ENCODE measurements at places on chromosomes 11 and 22.
A peak's percentile ranks its signal among the peaks of the same experiment; 100 is the strongest.

- DNase-seq, result no peak
Measured at GRCh38 chr22:23292453-23293350, 112.4 kb downstream of the BCR start.

DNA sequence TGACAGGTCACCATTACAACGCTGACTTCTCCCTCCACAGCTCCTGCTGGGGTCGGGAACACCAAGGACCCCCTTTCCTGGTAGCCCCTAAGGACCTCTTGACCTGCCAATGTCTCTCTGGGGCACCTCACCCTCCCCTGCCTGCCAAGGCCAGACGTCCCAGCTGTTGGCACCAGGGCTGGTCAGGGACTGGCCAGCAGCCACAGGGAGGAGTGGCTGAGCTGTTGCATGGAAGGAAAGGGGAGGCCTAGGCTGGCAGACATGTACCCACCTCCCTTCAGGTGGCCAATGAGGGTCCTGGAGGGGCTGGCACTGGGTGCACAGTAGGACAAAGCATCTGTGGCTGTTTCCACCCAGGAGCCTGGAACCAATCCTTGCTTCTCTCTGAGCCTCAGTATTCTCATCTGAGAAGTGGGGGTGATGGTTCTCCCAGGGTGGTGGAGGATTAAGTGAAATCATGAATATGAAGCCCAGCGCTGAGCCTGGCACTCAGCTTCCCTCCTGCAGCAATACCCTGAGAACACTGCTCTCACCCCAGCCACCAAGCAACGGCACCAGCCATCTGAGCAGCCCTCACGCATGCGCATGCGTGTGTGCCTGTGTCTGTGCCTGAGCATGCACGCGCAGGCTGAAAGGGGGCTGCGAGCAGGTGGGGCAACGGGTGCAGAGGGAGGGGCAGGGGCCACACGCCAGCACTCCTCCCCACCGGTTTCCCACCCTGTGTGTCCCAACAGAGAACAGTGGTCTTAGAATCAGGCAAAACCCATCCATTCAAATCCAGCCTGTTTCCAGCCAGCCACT is 5.9 kb downstream of the KCNJ4 start:
- no peak for DNase-seq

DNA sequence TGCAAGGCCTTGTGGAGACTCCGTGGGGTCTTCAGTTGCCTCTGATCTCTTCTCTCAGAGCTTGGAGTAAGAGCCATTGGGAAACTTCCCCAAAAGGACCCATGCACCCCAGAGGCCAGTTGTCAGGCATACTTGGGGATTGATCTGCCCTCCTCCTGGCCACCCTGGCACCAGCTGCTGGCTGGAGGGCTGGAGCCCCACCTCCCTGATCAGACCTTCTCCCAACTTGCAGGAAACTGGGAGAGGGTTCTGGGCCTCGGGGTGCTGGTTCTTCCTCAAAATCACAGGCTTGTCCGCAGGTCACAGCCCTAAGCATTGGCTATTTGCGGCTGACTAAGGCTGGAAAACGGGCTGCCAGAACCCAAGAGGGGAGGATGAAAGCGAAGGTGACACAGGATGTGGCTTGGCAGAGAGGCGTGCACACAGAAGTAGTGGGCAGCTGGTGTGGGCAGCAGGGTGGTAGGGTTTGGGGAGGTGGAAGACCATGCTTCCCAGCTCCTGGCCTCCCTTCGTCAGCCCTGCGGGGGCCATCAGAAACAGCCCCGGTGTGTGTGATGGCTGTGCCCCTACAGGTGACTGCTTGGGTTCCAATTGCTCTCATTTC is 1.3 kb upstream of the DGKZ start:
- DNase-seq, result no peak

DNA sequence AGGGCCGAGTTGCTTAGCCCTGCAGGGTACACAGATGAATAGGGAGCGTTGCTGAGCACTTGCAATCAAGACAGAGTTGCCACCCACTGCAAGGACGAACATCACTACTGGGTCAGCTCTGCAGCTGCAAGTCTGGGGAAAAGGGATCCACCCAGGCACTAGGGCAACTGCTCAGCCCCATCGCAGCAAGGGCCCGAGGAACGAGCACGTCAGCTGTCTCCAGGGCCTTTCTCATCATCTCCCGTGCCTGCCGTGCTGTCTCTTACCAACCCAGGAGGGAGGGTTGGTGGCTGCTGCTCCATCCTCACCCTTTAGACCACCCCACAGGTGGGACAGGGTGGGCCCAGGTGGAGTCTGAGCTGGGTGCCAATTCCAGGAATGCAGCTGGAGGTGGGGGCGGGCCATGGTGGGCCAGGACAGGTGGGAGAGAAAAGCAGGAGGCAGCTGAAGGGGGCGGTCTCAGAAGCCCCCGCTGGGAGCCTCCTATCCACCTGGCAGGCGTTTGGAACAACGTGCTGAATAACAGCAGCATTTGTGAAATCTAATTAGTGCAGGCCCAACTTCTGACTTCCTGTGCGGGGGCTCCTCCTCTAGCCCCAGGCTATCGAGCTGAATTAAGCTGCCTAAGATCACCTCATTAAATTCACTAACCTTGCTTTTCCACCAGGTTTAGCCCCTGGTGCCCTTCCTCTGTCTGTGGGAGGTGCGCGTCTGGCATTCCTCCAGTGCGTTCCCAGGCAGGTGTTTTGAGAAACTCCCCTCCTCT is 252.5 kb downstream of the ST3GAL4 start:
- DNase-seq, result no peak

DNA sequence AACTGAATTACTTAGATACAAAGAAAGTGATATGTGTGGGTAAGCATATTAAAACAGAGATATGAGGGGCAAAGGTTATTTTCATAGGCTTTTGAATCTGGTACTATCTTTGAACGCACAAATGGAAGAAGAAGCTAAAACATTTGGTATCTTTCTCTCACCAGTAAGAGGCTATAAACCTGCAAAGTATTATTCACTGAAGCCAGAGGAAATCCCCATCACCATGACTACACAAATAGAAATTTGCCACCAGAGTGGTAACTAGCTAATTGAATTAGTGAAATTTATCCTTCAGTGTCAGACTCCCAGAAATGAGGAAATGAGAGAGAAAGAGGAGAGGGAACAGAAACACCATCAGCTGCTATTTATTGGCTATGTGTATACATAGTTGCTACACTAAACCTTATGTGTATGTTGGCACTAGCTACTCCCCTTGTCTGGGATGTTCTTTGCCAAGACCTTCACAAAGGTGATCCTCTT is 503.4 kb downstream of the DLG2 start:
- DNase-seq, result no peak

- DNase-seq, result no peak
Measured at GRCh38 chr11:97419729-97420128, 1029.9 kb downstream of the JRKL start.

GRCh38 chr11:100469835-100470234 is 217.3 kb upstream of the ARHGAP42 start:
- DNase-seq, result peak; percentile 16

DNA sequence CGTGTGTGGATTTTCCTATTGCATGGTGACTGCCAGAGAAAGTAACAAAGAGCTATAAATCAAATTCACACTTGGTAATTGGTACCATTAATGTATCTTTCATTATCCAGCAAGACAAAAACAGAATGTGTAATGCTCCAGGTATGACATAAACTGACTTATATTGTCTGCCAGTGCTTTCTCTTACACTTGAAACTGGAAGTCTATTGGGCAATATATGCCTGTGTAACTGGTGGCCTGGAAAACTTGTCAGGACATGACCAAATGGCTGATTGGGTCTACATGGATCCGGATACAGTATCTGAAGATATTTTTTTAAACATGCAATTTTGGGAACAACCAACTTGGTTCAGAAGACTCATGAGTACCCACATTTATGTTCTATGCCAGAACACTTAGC is 174.6 kb upstream of the ARHGAP42 start:
- DNase-seq, result no peak

- DNase-seq, result no peak
Measured at GRCh38 chr11:45930031-45930794, 7.8 kb downstream of the LARGE2 start.

- DNase-seq, result no peak
Measured at GRCh38 chr11:31825838-31826484, 14.8 kb upstream of the PAX6 start.

DNA sequence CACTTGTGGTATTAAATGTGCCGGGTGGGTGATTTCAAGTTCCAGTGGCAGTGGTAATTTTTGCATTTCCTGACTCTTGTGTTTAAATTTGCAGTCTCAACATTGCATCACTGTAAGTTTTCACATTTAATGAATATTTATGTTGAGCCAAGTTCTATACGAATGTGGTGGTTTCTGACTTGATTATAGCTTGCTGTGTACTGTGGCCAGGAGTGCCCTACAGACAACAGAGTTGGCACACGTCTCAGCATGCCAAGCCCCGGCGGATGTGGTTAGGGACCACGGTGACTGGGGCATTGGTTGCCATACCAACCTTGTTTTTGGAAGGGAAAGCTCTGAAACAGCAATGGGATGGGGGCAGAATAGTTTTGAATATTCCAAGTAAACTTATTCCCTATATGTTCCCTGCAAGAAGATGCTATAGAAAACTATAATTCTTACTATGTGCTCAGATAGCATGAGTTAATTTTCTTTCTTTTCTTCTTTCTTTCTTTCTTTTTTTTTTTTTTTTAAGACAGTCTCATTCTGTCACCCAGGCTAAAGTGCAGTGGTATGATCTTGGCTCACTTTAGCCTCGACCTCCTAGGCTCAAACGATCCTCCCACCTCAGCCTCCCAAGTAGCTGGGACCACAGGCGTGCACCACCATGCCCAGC is 16.0 kb downstream of the ZNRF3 start:
- DNase-seq, result no peak

DNA sequence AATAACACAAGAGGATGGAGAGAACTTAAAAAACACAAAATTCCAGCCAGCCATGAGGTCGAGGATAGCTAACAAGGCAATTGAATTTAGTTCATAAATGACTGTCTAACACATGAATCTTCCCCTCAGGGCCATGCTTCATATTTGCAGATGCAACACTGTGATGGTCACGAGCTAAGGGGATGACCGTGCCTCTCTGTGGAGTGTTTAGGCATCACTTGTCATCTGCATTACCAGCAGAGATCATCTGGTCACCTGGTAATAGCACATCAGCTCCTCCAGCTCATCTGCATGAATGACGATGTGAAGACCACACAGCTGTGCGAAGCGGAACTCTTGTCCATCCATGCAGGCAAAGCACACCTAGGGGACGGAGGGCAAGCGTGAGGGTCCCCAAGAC is 20.9 kb upstream of the SLC25A1 start:
- DNase-seq, result no peak

DNA sequence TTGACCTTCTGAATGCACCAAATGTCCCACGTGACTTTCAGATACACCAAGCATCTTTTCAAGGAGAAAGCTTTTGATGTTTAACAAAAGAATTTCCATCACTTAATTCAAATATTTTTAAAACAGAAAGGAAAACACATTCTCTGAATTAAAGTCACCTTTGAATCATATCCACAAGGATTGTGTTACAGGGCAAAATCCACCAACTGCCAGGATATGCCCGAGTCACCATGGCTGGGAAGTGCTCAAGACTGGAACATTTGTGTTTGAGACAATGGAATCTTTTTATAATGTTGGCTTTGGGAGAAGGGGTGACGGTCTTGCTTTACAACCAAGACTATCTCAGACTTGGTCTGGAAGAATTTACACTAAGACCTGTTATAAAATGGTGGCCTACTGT is 40.8 kb downstream of the BID start:
- DNase-seq, result no peak

DNA sequence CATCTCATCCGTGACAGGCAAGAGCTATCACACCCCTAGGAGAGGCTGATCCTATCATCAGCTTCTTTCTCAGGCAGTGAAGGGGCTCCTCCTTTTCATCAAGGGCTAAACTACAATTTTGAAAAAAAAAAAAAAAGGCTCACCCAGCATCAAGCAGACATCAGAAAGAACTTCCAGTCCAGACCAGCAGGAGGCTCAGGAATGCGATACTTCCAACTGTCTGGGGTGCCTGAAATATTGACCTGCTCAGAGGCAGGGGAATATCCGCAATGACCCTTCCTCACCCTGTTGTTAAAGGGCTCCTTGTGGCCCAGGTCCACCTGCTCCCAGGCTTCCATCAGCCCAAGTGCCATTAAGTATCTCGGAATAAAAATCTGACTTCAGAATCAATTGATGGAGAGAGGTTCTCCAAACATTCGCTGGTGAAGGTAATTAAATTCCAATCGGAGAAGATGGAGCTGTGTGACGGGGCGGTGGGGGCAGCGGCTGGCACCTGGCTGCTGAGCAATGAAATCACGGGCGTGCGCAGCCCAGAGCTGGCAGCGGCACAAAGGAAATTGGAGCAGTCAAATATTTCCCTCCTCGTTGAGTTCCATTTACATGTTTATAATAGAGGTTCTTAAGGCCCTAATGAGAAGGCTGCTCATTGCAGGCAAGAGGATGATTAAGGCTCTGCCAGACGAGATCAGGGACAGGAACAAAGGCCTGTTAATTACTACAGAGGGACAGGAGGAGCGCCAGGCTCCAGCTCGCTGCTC is 69.0 kb upstream of the THY1 start:
- peak; percentile 54 for DNase-seq

GRCh38 chr22:42857845-42858481 is 890 bp upstream of the ARFGAP3 start:
- DNase-seq, result no peak

GRCh38 chr22:28718044-28718443 is 23.6 kb downstream of the CHEK2 start:
- no peak for DNase-seq
